Kidney (tissue), 22 donors: ENCODE measurements at places on chromosomes 6 and 20. TPM values are rescaled to one million over a fixed set of nuclear protein-coding genes. Genes with fewer than 3 reads are reported as not detected.
A peak's percentile ranks its signal among the peaks of the same experiment; 100 is the strongest.

- DNase-seq, result no peak
Measured at GRCh38 chr6:163726037-163726695, 311.6 kb downstream of the QKI start.

DNA sequence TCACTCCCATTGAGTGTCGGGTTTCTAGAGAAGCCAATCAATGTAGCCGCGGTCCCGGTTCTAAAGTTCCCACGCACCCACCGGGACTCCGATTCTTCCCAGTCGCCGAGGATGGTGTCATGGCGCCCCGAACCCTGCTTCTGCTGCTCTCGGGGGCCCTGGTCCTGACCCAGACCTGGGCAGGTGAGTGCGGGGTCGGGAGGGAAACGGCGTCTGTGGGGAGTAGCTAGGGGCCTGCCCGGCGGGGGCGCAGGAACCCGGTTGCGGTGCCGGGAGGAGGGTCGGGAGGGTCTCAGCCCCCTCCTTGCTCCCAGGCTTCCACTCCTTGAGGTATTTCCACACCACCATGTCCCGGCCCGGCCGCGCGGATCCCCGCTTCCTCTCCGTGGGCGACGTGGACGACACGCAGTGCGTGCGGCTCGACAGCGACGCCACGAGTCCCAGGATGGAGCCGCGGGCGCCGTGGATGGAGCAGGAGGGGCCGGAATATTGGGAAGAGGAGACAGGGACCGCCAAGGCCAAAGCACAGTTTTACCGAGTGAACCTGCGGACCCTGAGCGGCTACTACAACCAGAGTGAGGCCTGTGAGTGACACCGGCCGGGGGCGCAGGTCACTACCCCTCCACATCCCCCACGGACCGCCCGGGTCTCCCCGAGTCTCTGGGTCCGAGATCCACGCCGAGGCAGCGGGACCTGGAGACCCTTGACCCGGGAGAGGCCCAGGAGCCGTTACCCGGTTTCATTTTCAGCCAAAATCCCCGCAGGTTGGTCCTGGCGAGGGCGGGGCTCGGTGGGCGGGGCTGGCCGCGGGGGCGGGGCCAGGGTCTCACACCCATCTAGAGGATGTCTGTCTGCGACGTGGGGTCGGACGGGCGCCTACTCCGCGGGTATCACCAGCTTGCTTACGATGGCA, 35.2 kb upstream of the HLA-G start:
- peak; percentile 91 for DNase-seq

DNA sequence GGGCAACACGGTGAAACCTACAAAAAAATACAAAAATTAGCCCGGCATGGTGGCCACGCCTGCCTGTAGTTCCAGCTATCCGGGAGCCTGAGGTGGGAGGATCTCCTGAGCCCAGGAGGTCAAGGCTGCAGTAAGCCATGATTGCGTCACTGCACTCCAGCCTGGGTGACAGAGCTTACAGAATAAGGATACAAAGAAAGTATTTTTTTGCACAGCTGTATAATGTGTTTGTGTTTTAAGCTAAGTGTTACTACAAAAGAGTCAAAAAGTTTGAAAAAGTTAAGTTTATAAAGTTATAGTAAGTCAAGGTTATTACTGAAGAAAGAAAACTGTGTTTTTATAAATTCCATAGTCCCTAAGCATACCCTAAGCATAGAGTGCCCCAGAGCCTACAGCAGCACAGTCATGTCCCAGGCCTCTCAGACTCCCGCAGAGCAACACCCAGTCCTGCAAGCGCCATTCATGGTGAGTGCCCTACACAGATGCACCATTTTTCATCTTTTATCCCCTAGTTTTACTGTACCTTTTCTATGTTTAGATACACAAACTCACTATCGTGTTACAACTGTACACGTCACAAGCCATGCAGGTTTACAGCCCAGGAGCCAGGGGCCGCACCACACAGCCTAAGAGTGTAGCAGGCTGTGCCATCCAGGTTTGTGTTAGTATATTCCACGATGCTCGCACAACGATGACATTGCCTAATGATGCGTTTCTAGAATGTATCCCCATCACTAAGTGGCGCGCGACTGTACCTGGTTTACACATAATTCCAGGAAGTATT, 22.4 kb downstream of the TAF4 start:
- peak; percentile 37 for DNase-seq

GRCh38 chr6:147820520-147820919, 312.0 kb downstream of the SAMD5 start:
- no peak for DNase-seq

DNA sequence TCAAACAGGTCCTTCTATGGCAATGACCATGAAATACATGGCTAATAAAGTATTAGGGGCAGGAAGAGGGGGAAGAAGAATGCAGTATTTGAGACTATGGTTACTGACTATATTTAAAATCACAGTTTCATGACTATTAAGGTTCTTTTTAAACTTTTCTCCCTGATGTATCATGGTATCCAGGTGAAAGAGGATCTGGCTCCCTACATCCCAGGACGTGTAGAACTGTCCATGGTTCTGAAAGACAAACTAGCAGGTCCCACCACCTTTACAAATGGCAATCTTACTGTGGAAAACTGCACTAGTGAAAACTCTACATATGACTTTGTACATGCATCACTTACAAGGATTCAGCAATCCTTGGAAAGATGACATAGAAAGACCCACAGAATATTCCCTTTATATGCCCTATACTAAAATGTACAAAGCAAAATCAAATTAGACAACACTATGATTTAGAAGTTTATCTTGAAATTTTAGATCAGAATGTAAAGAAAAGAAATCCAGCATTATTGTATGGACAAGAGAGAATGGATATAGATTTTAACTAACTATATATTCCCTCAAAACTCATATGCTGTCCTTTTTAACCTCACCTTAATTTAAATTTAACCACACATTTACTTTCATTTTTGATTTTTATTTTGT, 33.5 kb downstream of the RPP21 start:
- peak; percentile 26 for DNase-seq

- no peak for DNase-seq
Measured at GRCh38 chr6:41258196-41258493, 28.3 kb downstream of the TREM1 start.

GRCh38 chr6:156423829-156424228, 353.3 kb upstream of the ARID1B start:
- DNase-seq, result no peak

- DNase-seq, result no peak
Measured at GRCh38 chr6:110233770-110234374, 53.6 kb downstream of the CDC40 start.

Gene C6orf163
- 4.2 TPM for total RNA-seq

DNA sequence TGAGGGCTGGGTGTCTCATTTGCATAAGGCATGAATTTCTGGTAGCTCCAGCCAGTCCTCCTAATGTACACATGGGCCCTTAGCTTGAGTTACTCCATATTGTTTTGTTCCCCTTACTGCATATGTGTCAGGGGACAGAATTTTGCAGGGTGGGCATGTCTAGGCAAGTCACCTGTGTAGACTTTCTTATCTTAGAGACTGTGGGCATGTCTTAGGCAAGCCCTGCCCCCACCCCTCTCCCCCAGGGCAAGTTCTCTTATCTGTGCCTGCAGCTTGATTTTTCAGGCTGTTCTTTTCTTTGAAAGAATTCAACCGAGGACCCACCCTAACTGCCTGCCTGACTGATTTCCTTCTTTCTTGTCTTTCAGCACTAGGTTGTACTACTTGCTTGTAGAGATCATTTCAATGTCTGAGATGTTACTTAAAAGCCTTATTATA, 32.1 kb downstream of the NHLRC1 start:
- DNase-seq, result no peak

- no peak for DNase-seq
Measured at GRCh38 chr20:5077761-5078387, 41.9 kb downstream of the PCNA start.

DNA sequence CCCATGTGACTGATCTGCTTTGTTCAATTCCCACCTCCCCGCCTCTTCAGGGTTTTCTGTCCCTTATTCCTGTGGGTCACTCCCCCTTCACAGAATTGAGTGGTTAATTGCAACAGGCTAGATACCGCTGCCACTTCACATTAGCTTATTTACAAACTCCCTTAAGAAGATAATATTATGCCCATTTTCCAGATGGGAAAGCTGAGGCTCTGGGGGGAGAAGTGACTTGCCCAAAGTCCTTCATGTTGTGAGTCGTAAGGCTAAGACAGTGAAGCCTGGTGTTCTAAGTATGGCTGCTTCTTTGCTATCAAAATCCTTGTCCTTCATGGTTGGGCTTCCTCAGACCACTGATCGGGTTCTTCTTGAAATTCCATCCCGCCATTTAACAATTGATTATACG, 39.9 kb upstream of the PBOV1 start:
- DNase-seq, result no peak

DNA sequence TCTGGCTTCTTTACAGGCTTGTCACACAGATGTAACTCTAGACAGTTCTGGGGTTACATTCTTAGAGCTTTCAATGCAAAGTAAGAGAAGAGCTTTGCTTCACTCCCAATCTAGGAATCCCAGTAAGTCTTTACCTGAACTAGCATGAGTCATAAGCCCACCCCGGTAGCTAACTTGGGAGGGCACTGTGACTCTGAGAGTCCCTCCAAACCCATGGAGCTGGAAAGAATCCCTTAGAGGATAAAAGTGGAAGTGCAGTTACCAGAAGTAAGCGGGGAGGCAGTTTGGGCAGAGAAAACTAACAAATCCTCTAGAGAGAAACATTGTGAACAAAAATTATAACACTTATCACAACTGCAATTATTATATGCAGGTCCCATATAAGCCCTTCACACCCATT, 84.0 kb upstream of the SMLR1 start:
- DNase-seq, result no peak

DNA sequence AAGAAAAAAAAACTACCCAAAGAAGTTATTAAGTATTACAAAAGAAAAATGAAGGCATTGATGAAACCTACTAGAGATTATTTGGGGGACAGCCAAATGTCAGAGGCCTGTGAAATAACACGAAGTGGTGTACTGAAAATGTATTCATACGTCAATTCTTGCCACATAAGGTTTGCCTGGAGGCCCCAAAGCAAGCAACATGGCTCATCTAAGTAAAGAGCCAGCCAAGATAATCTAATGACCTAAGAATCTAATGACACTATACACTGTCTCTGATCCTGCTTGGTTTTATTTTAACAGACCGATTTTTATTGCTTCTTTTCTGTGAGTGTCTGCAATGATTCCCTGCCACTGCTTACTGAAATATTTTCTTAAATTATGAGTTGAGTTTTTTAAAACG, 34.7 kb downstream of the FILIP1 start:
- no peak for DNase-seq

GRCh38 chr20:58619864-58620431, 31.1 kb upstream of the STX16 start:
- no peak for DNase-seq

DNA sequence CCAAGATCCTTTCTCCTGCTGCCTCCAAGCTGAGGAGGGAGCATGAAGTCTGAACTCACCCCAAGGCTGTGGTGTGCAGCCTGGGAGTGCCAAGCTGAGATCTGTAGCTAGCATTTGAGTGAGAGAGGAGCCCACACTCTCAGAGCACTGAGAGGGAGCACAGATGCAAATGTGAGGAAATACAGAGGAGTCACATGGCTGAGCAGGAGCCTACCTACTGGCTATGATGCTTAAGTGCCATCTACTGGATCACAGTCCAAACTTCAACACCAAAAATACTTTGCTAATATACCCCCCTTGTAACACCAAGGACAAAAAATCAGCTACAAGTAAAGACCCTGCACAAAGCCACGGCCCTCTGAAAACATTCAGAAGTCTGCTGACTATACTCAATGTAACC, 94.4 kb upstream of the IMPG1 start:
- DNase-seq, result no peak

Gene MCCD1
- 3.5 TPM for total RNA-seq

DNA sequence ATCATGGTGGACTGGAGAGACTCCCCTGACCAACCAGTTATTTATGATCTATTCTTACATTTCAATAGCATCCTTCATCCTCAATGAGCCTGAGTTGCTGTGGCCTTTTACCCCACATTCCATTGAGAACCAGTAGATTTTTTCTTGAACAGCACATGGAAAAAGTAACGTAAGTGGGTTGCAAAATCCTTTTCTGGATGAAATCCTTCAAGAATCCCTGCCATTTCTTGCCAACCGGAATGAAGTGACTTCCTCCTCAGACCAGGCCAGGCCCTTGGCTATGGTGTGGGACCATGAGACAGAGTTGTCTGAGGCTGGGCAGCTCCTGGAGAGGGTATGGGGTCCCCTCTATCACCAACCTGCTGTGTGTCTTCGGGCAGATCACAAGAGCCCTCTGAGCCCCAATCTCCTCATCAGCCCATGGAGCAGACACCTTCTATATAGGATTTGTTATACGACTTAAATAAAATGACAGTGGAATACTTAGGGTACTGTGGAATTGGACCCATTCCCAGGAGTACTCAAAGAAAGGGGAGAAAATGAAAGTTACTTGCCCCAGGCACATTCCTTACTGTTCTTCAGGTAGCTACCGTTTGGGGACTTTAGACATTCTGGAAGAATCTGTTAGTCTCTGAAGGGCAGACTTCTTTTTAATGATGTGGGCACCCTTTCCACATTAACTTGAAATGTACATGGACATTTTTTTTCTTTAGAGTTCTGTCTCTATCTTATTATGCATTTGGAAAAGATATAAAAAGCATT, 10.9 kb downstream of the EYA2 start:
- DNase-seq, result no peak

Gene MTCH1
- 194 TPM for total RNA-seq

DNA sequence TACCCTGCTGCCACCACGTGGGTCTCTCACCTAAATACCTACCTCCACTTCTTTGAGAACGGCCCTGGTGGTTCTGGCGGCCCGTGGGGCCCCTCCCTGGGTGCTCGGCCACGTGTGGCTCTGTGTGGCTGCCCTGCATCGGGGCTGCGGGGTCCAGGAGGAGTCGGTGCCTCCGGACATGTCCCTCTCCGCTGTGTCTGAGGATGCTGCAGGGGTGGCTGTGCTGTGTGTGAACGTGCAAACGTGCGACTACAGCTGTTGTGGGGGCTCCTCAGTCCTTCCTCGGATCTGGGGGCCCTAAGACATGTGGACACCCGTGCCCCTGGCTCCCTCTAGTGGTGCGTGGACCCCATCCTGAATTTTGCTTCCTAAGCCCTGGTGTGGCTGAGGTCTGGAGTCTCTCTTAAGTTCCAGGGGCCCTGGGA, 691.8 kb downstream of the QKI start:
- no peak for DNase-seq

Gene ABCF1
- total RNA-seq, result 47.2 TPM

Gene MYBL2
- 1.3 TPM for total RNA-seq

DNA sequence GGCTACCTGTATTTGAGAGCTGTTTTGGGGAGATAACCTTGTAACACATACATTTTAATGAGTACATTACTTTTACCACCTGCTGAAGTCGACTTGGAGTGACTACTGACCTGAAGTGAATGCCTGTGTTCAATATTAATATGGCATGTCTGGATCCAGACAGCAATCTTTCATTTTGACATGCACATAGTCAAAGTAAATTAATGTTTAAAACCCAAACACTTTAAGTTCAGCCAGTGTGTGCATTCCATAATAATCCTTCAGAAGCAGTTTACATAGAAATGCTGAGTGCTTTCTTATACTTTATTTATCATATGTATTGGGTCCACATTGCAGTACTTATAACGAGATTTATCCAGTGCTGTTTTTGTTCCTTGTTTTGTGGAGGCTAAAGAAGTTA, 38.0 kb downstream of the CDKAL1 start:
- DNase-seq, result no peak

GRCh38 chr20:41287327-41287726, 30.2 kb downstream of the ZHX3 start:
- DNase-seq, result no peak

Gene PRRT1
- total RNA-seq, result 2.4 TPM

- no peak for DNase-seq
Measured at GRCh38 chr20:25016471-25016870, 23.9 kb upstream of the APMAP start.

- peak; percentile 90 for DNase-seq
Measured at GRCh38 chr20:23152308-23152892, 66.3 kb upstream of the CD93 start.

- DNase-seq, result no peak
Measured at GRCh38 chr6:34867484-34867883, 20.4 kb downstream of the TAF11 start.

Gene REV3L
- total RNA-seq, result 30.0 TPM
